Omental fat pad (tissue), 4 donors: ENCODE measurements at places on chromosomes 12 and 14.

DNA sequence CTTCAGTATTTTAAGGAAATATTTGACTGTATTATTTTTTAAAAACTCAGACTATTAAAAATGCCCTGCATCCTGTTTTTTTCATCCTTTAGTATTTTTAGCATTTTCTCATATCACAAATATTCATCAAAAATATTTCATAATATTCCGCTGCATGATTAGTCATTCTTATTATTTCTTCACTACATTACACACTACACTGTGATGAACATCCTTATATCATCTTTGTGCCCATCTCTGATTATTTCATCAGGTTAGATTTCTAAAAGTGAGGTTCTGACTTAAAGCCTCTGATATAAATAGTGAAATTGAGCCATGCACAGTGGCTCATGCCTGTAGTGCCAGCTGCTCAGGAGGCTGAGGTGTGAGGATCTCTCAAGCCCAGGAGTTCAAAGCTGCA lies 8.1 kb downstream of the COCH start:
- DNase-seq = no peak

GRCh38 chr12:12899530-12900380 lies 8.4 kb downstream of the GPRC5A start:
- DNase-seq = no peak

- DNase-seq = no peak
Measured at GRCh38 chr12:1738446-1738845, 47.6 kb downstream of the ADIPOR2 start.

- no peak for DNase-seq
Measured at GRCh38 chr12:129193263-129193871, 340.1 kb downstream of the GLT1D1 start.

DNA sequence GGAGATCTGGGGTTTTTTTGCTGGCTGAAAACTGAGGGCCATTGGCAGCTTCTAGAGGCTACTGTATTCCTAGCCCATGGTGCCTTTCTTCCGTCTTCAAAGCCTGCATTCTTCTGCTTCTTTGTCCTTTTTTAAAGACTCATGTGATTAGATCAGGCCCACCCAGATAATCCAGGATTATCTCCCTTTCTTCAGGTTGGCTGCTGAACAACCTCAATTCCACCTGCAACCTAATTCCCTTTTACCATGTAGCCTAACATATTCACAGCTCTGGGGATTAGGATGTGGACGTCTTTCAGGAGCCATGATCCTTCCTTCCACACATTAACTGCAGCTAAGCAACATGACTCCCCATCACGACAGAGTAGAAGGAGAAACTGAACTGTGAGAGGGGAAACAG lies 985.5 kb downstream of the DIO2 start:
- DNase-seq = no peak
